Hippocampal formation (tissue), 2 donors: ENCODE measurements at places on chromosomes 6 and 20.

GRCh38 chr20:58670102-58670501, 19.0 kb downstream of the STX16 start:
- no peak for DNase-seq

DNA sequence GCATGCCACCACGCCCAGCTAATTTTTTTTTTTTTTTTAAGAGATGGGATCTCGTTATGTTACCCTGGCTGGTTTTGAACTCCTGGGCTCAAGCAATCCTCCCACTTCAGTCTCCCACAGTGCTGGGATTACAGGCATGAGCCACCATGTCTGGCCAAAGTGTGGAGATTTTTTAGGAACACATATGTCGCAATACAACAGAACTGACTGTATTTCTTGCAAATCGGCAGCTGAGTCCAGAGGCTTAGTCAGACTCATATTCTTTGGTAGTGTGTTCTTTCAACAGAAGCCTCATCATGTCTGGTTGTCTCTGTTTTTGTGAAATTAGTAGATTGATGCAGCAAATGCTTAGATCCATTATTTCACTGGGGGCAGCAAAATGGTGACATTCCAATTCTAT, 23.9 kb upstream of the CD164 start:
- no peak for DNase-seq

DNA sequence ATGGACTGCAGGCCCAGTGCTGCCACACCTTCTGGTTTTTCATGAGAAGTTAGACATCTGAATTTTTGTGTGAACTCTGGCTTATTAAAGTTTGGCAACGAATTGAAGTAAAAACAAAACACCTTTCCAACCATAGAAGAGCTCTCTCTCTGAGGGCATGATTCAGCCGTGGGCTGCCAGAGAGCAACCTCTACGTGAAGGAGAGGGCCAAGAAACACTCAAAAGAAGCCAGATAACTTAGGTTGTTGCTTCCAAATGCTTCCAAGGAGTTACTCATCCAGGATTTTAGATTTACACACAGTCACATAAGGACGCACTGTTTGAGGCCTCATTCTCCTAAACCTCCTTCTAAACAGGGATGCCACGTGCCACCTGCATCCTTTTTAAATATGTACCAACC, 65.5 kb downstream of the NRN1 start:
- DNase-seq, result no peak

- no peak for DNase-seq
These were observed 124.1 kb upstream of the RIN2 start for GRCh38 chr20:19633985-19634384.

DNA sequence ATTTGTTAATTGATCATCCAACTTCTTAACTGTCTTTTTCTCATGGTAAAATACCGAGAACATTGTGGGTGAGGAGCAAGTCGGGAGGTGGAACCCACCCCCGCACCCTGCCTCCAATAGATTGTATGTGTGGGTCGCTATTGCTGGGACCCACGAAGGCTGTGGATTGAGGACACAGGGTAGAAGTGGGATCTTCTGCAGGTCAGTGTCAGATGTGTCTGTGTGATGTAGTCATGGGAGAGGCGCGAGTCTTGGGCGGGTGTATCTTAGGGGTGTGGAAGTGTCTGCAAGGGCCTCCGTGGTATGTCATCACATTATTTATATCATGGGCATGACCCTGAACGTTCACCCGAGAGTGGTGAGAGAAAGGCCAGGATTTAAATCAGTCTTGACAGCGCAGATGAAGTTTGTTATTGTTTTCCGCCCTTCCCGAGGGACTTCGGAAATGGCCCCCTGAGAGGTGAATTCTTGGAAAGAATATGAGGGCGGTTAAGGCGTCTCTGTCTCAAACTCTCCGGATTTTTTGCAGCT, 472 bp upstream of the PAQR8 start:
- no peak for DNase-seq

GRCh38 chr6:5223309-5223708, 37.4 kb downstream of the LYRM4 start:
- DNase-seq, result no peak

- no peak for DNase-seq
These were observed 633.4 kb upstream of the EPHA7 start for GRCh38 chr6:94052749-94053148.

- DNase-seq, result no peak
These were observed 156.6 kb upstream of the TAB2 start for GRCh38 chr6:149160943-149161342.

DNA sequence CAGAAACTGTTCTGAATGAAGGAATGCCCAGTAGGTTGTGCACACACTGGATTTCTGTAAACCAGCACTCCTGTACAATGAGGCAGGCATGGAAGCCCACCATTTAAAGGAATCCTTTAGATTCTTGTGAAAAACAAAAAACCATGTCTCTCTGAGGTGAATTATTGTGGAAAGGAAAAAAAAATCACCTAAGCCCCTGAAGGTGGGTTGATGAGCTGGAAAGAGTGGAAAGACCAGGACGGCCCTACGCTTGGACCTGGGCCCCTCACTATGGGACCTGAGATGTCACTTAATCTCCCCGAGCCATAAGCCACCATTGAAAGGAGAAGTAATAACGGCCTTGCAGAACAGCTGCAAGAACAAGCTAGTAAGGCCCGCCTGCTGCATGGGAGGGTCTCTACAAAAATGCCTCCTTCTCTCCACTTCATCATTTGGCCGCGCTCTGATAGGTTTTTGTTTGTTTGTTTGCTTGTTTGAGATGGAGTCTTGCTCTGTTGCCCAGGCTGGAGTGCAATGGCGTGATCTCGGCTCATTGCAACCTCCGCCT, 68.8 kb downstream of the RAB44 start:
- no peak for DNase-seq

DNA sequence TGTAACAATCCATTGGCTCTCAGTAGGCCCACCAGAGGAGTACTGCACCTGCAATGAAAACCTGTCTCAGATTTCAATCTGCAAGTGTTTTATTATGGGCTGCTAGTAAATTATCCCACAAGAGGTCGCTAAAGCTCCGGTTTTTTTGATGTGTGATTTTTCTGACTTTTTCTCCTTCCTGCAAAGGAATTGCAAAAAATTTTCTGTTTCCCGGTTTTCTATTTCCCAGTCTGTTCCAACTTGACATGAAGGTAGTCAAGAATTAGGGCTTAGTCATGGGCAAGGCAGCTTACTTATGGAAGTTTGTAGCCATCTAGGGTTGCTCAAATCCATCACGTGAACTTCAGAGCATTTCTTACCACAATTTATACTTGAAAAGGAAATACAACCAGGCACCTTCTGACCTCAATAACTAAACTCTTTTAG, 38.5 kb upstream of the AHI1 start:
- peak; percentile 59 for DNase-seq

- DNase-seq, result peak; percentile 49
These were observed 5.1 kb downstream of the GABBR1 start for GRCh38 chr6:29627755-29628418.

DNA sequence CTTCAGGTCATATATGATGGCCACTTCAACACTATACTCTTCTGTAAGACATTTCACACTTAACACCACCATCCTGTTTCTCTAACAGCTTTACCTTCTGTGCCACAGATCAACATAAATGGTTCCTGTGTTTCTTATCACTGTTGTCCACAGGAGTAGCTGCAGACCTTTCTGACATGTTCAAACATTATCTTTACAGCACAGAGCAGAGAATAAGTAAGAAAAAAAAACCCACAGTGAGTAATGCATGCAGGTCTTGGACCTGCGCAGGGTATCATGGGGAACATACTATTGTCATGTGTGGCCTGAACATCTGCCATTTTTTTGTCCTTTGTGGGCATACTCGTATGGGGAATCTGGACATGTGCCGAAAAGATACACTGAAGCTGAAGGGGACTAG, 161.9 kb downstream of the KIF16B start:
- no peak for DNase-seq

- no peak for DNase-seq
These were observed 12.8 kb downstream of the AARS2 start for GRCh38 chr6:44300292-44300823.

GRCh38 chr20:33423141-33423834, 20.3 kb downstream of the SNTA1 start:
- no peak for DNase-seq

- DNase-seq, result no peak
These were observed 341.6 kb downstream of the NRN1 start for GRCh38 chr6:5665173-5665572.

GRCh38 chr20:35523298-35523888, 6.1 kb downstream of the C20orf173 start:
- DNase-seq, result no peak

GRCh38 chr6:7594579-7595125, 4.7 kb downstream of the SNRNP48 start:
- DNase-seq, result no peak

GRCh38 chr6:14100138-14100537, 17.4 kb upstream of the CD83 start:
- no peak for DNase-seq

GRCh38 chr6:73610444-73611275, 43.1 kb downstream of the SLC17A5 start:
- peak; percentile 59 for DNase-seq

GRCh38 chr20:18545566-18545965, 21.7 kb upstream of the SMIM26 start:
- DNase-seq, result no peak

DNA sequence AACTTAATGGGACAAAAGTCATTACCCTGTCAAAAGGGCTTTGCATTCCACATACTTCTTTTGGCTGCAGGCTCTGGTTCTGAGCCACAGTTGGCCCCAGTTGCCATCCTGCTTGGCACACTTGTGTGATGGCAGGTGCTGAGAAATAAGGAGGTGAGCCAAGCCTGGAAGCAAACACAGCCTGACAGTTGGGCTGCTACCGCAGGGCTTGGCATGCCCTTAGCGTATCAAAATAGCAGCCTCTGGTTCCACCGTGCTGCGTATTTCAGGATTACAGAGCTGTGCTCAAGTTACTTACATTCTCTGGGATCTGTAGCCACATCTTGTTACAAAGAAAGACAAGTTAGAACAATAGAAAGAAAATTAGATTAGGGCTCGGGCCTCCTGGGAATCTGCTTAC, 11.1 kb downstream of the MTHFD1L start:
- no peak for DNase-seq

DNA sequence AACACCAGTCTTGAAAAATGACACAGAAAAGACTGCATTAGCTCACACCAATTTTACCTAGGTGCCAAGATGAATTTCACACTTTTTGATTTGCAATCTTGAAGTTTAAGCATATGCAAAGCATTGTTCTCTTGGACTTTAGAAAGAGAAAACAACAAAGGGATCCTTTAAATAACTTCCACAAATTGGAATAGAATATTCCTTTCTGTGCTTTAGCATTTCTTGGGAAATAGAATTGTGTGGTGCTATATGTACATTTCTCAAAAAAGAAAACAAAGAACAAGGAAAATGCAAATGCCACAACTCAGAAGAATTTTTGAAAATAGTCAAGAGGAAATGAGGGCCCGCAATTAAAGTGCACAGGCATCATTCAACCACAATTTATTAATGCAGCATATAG, 17.0 kb downstream of the HTR1B start:
- no peak for DNase-seq
